HAP-1 (cell line): ENCODE measurements at places on chromosomes 3 and 15.

DNA sequence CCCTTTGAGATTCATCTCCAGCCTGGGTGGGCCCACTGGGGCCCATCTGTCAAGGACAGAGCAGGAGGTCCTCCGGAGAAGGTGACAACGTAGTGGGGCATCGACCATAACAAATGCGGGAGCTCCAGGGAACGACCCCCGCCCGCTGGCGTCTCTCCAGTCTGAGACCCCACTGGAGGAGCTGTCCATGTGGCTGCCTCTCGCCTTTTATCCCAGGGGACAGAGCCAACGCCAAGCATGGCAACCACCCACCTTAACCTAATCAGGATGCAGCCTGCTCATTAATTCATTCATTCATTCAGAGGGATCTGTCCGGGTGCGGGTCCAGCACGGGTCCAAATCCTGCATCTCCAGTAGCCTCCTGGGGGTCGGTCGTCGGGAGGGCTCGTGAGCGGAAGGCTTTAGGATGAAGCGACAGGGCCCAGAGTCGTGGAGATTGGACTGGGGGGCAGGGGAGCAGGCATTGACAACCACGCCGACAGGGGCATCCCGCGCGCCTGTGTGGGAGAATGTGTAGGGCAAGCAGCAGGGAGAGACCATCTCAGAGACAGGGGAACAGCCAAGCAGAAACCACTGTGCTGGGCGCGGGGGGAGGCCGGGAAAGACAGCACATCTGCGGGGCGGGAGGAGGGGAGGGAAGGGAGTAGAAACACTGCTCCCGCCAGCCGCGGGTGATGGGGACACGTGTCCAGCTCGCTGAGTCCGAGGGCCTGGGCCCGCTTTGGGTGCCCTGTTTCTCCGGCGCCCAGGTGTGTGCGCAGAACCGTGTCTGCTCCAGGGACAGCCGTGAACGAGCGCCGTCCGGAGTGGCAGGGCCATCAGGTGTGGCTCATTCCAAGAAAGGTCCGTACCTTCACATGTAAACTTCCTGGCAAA lies 1.9 kb downstream of the PIGZ start:
- no peak for DNase-seq

DNA sequence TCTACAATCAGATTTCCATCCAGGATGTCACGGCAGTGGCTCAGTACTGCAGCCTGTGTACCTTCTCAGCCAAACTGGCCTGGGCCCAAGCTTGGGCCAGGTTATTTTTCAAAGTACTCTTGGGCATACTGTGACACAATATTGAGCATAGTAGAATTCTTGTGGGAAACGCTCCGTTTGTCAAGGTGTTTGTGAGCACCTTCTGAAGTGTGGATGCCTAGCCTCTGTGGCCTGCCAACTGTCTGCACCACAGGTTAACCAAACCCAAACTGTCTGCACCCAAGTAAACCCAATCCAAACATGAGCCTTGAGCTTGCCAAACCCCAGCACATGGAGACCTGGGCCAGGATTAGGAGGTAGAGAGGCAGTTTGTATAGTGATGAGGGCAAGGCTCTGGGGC lies 25.4 kb downstream of the CTDSPL start:
- no peak for DNase-seq

DNA sequence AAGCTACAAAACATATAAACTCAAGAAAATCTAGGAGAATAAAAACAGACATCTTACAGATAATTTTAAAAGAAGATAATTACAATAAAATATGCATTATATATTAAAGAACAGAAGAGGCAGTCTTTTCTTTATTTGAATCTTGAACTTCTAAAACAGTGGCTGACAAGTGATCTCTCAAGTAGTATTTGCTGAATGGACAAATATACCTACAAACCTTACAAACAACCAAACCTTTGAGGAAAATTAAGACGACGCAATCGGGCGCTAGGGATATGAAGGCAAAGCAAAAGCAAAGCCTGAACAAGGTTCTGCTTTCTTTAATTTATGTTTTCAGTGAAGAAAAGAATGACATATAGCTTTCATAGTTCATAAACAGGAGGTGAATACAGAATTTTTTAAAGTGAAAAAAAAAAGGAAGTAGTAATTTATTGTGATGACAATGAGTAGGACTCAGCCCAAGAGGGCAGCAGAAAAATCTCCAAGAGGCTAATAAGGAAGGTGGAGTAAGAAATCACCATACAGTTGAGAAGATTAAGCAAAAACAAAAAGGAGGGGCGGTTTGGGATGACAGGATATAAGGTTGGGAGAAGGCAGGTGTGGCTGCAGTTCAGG lies 347.8 kb downstream of the TBC1D5 start:
- no peak for DNase-seq

DNA sequence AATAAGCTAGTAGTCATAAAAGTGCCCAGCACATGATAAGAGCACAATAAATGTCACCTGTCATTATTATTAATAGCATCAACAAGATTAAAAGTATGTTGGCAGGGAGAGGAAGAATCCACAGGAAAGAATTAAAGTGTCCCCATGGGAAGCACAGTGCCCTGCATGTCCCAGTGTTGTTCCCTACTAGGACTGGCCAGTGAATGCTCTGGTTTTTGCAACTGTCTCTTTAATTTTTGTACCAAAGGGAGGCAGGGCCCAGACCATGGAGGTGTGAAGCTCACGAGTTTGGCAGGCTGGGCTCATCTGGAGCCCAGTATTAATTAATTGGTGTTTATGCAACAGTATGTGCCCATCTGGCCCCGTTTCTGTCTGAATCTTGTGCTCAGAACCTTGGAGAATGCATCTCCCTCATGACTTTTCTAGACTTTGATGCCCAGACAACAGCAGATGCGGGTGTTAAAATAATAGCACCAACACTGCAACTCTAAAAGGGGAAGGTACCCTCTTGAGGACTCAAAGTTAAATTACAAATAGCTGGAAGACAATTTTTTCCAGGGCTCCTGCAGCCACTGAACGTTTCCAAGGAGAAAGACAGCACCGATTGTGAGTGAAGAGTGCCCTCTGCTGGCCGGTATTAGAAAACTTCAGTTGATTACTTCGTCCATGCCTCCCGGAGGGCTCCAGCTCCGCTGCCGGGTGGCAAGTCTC lies 71.9 kb upstream of the SPATA12 start:
- peak; percentile 70 for DNase-seq

DNA sequence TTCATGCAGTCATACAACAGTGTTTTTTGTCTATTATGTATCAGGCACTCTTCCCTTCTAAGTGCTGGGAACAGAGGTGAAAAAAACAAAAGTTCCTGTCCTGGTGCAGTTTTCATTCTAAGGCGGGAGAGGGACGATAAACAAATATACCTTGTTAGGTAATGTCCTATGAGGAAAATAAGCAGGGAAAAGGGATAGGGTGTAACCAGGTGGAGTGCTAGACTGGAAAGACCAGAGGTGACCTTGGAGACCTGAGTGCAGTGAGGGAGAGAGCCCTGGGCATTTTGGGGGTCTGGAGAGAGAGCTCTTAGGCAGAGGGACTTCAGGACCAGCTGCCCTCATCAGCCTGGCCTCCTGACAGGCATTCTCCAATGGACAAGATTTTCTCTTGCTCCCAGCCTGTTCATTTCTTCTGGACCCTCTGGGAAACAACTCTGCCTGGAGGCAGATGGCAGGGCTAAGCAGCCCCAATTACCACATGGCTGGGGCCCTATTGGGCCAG lies 97.2 kb upstream of the TJP1 start:
- no peak for DNase-seq

GRCh38 chr3:138118612-138119422 lies 3.4 kb upstream of the DZIP1L start:
- peak; percentile 87 for DNase-seq
